ENCODE measurements at places on chromosomes 2 and 18.
A peak's percentile ranks its signal among the peaks of the same experiment; 100 is the strongest.

DNA sequence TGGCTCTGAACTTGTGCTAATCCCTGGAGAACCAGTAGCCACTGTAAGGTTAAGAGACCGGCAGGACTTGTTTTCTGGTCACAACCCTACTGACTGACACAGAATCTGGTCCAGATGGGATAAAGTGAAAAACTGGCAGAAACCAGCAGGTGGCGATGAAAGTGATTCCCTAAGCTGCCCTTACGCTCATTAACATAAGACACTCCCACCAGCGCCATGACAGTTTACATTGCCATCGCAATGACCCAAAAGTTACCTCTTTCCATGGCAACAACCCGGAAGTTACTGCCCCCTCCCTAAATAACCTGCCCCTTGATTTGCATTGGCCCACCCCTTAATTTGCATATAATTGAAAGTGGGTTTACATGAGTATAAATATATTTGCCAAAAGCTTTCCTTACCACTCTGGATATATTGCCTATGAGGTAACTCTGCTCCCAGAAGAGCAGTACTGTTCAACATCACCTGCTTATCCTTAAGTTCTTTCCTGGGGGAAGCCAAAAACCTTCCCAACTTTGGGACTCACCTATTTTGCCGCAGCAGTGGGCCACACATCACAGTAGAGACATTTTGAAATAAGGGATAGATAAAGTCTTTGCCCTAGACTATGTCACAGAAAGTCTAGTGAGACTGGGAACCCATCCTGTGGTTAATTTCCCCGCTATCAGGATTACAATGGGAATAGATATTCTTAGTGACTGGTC lies 35.8 kb upstream of the AFF3 start:
- peak; percentile 32 for DNase-seq

GRCh38 chr2:45009303-45009927 lies at the start of gene SIX2:
SIX2 (minus strand) TSS chr2:45009452; CDS start chr2:45009110, 342 bp downstream.
- DNase-seq: no peak

GRCh38 chr2:105796791-105797190 lies 52.1 kb downstream of the NCK2 start:
- no peak for DNase-seq

GRCh38 chr2:98127229-98127989 lies 40.4 kb downstream of the VWA3B start:
- DNase-seq: no peak

DNA sequence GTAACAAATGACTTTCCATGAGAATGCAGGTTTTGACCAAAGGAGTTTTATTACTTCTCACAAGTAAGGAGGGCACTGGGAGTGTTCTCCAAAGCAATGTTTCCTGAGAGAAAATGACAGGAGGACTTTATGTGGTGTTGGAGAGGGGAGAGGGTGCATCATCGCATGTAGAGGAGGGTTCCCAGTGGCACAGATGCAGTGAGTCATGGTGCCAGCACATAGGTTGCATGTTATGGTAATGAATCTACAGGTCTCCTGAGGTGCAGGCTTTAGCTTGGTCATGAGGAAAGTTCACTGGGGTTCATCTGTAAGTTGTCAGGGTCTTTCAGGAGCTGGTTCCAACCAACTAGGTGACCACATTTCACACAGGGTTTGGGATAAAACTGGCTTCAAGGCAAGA lies 30.4 kb downstream of the NAT8 start:
- DNase-seq: peak; percentile 28

- no peak for DNase-seq
Observed at GRCh38 chr2:241563981-241564595, 5.5 kb downstream of the BOK start.

- DNase-seq: no peak
Observed at GRCh38 chr2:31205186-31205585, 12.1 kb downstream of the CAPN14 start.

- no peak for DNase-seq
Observed at GRCh38 chr18:45127405-45127804, 446.7 kb downstream of the SETBP1 start.

GRCh38 chr18:43078478-43079092 lies 36.9 kb downstream of the RIT2 start:
- no peak for DNase-seq

DNA sequence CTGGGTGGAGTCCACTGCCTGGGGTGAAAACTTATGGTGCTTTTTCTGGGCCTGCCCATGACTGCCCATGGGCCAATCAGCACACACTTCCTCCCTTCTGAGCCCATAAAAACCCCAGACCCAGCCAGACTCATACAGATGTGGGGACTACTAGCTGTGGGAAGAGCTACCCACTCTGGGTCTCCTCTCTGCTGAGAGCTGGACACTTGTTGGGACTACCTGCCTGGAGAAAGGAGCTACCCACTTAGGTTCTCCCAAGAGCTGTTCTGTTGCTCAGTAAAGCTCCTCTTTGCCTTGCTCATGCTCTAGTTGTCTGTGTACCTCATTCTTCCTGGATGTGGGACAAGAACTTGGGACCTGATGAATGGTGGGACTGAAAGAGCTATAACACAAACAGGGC lies 119.6 kb upstream of the SLC38A11 start:
- DNase-seq: no peak

DNA sequence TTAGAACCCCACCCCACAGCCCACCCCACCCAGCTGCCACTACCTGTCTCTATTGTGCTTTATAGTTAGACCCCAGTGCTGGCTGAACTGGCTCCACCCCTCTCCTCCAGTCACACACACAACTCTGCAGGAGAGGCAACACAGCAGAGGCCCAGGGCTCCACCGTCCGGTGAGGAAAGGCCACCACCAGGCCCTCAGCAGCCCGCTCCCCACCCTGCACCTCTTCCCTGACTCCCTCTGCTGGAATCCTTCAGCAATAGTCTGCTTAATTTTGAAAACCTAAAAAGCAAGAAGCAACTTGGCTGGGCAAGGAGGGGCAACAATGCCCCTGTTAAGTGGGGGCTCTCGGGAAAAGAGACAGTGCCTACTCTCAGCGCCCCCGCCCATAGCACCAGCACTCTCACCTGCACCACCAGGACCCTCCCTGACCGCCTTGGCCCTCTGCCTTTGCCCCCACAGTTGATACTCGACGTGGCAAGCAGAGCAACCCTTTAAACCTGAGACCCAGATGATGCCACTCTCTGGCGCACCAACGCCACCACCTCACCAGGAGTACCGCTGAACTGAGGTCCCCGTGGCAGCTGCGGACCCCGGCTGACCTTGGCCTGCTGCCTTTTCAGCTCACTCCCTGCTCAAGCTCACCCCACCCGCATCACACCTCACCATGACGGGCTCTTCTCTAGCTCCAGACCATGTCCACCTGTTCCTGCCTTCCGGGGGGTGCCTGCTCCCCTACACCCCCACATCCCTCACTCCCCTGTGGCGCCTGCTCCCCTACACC lies 45.7 kb downstream of the NDUFA10 start:
- no peak for DNase-seq

DNA sequence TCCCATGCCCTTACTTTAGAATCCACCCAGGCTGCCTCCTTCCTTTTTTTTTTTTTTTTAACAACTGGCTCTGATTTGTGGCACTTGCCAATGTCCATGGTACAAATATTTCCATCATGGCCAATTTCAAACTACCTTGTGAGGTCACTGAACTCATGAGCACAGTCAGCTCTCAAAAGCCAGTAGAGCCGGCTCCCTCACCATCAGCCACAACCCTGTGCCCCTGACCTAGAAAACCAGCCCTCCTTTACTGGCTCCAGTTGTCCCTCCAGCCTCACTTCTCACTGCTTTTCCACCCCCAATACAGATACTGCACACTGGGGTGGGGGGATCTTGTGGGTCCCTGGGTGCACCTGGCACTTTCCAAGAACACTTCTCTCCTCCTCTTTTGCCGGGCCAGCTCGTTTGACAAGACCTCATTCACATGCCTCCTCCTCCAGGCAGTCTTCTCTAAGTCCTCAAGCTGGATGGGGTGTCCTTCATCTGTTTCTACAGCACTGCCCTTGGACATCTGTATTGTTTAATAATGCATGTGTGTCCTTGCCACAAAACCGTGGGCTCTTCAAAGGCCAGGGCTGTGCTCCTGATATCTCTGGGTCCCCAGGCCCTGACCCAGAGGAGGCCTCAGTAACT lies 35.5 kb downstream of the SDC1 start:
- no peak for DNase-seq

GRCh38 chr2:204108781-204109295 lies 172.3 kb downstream of the ICOS start:
- no peak for DNase-seq

- DNase-seq: no peak
Observed at GRCh38 chr18:8747440-8747937, 42.1 kb downstream of the MTCL1 start.

DNA sequence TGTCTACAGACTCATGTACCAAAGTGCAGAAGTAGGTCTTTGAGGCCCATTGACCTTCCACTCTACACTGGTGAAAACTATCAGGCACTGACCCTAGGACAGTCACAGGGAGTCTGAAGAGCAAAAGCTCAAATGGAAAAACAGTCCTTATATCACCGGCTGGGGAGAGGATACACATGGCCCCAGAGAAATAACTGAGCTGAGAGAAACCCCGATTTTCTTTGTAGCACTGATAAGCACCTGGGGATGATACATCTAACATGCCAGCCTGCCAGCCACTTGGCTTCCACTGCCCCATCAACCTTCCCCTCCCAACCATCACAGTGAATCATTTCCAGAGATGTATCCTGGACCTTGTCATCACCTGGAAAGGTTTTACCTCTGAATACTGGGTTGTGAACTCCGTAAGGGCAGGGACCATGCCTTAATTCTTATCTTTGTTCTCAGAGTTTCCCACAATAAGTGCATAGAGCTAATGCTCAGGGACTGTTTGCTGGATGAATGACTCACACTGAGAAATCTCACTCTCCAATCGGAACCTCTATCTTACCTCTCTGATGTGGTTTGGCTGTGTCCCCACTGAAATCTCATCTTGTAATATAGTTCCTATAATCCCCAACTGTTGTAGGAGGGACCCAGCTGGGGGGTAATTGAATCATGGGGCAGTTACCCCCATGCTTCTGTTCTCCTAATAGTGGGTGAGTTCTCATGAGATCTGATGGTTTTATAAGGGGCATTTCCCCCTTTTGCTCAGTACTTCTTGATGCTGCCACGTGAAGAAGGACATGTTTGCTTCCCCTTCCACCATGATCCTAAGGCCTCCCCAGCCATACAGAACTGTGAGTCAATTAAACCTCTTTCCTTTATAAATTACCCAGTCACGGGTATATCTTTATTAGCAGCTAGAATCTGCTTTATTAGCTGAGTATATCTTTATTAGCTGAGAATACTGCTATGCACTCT lies 37.1 kb downstream of the EVA1A start:
- peak; percentile 42 for DNase-seq

- no peak for DNase-seq
Observed at GRCh38 chr2:195414537-195415100, 242.4 kb upstream of the SLC39A10 start.

DNA sequence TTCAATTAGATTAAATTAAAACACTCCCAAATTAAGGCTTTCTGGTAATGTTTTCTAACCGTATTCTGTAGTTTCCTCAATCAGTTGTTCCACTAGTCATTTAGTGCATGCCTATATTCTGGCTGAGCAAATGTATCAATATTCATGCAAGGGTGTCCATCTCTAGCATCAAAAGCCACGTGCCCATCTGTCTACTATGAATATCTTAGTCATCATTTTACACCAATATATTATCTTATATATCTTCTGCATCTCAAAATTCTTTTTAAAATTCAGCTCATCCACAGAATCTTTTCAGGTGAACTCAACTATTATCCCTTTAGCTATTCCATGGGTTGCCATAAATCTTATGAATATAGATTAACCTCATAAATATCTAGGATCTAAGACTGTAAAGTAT lies 488.2 kb downstream of the PARD3B start:
- DNase-seq: no peak

GRCh38 chr2:31397094-31397493 lies 17.4 kb downstream of the XDH start:
- no peak for DNase-seq

DNA sequence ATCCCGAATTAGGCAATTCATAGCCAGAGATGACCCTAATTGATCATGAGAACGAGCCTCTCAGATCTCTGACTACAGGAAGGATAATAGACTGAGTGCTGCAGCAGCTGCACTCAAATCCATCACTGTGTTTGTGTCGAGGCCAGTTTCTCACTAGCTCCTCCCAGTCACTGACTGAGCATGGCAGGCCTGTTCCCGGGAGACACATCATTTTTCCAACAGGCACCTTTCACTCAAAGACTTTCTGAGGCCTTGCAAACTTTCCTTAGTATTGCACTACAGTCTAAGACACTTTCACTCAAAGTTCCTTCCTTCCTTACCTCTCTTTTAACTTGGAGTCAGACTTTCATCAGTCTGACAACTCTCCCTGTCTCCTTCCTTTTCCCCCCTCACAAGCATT lies 13.7 kb downstream of the SOS1 start:
- DNase-seq: no peak

DNA sequence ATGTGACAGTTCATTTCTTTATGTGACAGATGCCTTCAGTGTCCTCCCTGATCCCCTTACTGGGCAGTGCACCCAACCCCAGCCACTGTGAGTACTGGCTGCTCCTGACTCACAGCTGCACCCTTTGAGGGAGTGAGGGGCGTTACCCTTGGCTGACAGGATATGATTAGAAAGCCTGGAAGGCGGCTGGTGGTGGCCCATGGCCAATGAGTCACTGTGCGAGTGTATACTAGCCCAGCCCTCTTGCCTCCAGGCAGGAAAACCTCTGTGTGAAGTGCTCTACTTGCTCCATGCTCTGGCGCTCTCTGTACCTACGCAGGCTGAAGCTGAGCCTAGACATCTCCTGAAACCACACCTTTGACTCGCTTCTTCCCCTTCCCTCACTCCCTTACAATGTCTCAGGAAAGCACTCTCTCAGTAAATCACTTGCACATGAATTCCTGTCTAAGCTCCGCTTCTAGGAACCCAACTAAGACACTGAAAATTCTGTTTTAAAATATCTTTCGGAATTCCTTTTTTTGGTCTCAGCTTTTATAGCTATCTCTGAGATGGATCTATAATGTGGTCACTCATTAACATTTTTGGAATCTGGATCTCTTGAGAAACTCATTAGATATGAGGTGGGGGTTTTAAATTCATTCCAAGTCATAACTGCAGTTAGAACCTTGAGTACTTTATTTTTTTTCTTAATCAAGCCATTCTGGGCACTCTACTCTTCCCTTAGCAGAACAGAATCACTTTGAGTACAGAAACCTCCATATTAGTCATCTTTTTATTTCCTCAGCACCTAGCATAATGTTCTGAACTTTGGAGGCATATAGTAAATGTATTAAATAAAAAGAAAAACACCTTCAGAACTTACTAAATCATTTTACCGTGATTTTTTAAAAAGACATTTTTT lies 25.3 kb upstream of the STAM2 start:
- peak; percentile 98 for DNase-seq

DNA sequence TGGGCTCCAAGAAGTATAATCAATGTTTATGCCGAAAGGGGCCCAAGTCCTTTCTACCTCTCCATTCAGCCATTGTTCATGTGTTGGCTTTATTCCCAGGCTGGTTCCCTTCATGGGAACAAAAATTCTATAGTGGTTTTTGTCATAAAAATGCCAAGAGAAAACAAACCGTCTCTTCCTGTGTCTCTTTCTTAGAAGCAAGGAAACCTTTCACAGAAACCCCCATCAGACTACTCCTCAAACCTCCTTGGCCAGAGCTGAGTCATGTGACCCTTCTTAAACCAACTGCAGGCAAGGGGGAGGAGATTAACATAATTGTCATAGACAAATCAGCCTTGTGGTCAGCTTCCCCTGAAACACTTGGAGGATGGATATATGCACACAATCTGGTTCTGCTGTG lies 75.1 kb upstream of the TANK start:
- DNase-seq: no peak

- DNase-seq: no peak
Observed at GRCh38 chr2:164504253-164504652, 117.0 kb downstream of the GRB14 start.

All from RKO (cell line).